ENCODE measurements at places on chromosomes 5 and 9. TPM values are rescaled to one million over a fixed set of nuclear protein-coding genes. Genes with fewer than 3 reads are reported as not detected.

DNA sequence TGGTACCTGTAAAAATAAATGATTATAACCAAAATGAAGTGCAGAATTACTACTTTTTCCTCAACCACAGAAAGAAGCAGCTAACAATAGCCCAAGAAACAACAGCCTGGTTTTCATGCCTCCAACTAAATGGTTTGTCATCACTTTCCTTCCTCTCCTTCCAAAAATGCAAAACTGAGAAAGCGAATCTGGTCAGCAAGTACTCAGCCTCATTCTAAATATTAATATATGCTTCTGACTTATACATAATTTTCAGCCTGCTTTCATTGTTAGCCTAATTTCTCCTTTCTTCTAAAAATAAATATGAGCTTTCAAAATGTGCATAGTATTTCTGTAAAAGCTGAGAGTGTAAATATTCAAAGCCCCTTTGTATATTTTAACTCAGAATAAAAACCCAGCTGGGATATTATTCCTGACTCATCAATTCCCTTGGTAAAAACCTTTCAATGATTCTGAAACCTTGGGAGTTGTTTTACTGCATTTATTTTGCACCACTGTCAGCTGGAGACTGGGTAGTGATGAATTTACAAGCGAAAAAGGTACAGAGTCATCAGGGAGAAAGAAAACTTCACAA lies 21.5 kb downstream of the RXFP3 start:
- no peak for DNase-seq

ASS1 gene
- total RNA-seq: 221 TPM

- DNase-seq: no peak
These were observed 310.2 kb downstream of the AGTPBP1 start for GRCh38 chr9:85431339-85432102.

DNA sequence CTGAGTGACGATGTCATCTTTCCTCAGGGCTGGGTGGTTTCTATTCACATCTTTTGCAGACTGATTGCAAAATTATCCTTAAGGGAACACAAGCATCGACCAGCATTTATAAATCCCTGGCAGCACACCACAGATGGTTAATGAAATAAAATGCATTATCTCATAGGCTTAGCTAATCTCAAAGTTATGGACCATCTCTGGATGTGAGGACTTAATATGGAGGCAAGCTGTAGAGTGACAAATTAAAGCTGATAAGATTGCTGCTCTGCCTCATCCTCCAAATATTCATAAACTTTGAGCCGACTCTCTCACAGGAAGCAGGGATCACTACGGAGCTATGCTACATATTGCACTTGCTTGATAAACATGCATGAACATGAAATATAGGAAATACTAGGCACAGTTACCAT lies 663.2 kb upstream of the RGMB start:
- no peak for DNase-seq

DNA sequence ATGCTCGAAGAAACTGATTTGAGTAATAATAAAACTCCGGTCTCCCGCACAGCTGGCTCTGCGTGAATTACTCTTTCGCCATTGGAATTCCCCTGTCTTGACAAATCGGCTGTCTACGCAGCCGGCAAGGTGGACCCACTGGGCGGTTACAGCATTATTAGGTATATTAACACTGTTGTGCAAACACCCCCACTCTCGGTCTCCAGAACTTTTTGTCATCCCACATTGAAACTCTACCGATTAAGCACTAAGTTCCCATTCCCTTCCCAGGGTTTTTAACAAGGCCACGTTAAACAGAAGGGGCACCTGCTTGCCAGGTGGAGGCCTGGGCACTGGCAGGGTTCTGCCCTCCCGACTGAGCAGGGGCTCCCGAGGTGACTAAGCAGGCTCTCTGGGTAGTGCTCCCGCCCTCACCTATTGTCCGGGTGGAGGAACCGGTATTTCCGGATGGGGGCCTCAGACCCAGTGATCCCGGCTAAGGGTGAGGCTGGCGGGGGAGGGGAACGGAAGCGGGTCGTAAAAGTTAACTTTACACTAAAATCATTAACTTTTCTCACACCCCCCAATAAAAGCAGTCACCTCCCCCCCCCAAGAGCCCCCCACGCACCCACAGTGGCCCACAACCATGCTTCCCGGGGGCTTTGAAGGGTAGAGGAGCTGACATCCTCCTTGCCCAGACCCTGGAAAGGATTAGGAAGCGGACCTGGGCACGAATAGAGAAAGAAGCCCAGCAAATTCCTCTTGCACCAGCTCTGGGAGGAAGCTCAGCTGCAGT lies 53.5 kb upstream of the TJP2 start:
- peak; percentile 96 for DNase-seq

DNA sequence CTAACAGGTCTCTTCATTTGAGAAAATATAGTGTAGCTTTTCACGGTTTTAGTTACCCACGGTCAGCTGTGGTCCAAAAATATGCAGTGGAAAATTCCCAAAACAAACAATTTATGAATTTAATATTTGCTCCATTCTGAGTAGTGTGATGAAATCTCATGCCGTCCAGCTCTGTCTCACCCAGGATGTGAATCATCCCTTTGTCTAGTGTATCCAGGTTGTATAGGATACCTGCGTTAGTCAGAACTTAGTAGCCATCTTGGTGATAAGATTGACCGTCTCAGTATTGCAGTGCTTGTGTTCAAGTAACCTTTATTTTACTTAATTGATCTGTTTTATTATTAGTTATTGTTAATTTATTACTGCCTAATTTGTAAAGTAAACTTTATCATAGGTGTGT lies 41.1 kb downstream of the NDUFS4 start:
- no peak for DNase-seq

CDH18 gene
- not detected for total RNA-seq

DNA sequence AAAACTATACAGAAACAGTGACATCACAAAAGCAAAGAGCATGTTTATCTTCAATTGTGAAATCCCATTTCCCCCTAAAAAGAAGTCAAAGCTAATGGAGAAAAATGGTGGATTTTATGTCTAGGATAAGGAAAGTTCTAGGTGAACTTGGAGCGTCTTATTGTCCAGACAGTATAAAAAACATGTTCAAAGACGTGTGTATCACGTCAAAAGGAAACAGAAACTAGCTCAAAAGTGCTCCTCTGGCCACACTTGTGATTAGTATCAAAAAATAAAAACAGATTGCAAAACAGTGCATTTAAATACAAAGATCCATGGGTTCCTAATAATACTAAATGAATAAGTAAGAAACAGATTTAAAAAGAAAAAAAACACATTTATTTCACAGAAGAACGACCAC lies 568.9 kb downstream of the ANXA1 start:
- no peak for DNase-seq

AFAP1L1 gene
- 7.3 TPM for total RNA-seq

GRCh38 chr5:89722538-89722937 lies 687.0 kb downstream of the CETN3 start:
- no peak for DNase-seq

Measured in mucosa of descending colon (tissue), 3 donors.